Activated T-cell treated with anti-CD3 and anti-CD28 coated beads, Interleukin-2, amount 50 U/mL, for 72 hours (primary cell): ENCODE measurements at places on chromosomes 6 and 20. TPM values are rescaled to one million over a fixed set of nuclear protein-coding genes. Genes with fewer than 3 reads are reported as not detected.

DNA sequence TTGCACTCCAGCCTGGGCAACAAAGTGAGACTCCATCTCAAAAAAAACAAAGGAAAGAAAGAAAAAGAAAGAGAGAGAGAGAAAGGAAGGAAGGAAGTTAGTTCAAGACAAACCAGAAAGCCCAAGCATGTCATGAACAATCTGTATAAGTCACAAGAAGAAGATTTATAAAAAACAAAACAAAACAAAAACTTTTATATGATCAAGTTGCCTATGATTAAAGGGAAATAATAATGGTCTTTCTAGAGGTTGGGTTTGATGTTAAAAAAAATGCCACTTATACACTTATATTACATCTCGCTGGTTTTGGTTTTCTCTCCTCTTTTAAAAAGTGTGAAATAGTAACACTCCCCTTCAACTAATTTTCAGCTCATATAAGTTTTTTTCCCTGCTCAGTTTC, 146.2 kb upstream of the CARMIL1 start:
- H3K27ac ChIP-seq = peak overlapping the region; percentile 85
- no peak for DNase-seq
- peak overlapping the region; percentile 72 for H3K4me3 ChIP-seq
- H3K4me1 ChIP-seq = peaks cover 39% of the 10 kb centered on the region

GRCh38 chr6:8069631-8070284, 5.6 kb upstream of the BLOC1S5 start:
- no peak overlapping the region for H3K4me3 ChIP-seq
- no peak for DNase-seq
- H3K36me3 ChIP-seq = no peaks in the 10 kb centered on the region
- H3K27me3 ChIP-seq = no peaks in the 10 kb centered on the region
- H3K27ac ChIP-seq = no peak overlapping the region

DNA sequence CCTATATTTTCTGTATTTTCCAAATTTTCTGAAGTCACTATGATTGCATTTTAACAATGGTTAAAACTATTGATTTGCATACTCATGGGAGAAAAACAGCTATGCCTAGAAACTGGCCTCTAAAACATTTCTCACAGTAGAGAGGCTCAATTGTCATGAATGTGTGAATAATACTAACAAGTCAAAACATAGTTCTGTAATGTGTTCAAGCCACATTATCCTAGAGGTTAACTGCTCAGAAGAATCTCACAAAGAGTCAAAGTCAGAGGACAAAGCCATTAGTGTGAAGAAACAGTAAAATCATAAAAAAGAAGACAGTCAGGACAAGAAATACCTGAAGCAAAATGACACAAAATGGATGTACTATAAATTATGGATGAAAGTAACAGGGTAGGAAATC, 12.5 kb upstream of the ALDH8A1 start:
- H3K4me3 ChIP-seq = no peak overlapping the region
- H3K27me3 ChIP-seq = no peaks in the 10 kb centered on the region
- peaks cover 5% of the 10 kb centered on the region for H3K4me1 ChIP-seq
- H3K27ac ChIP-seq = no peak overlapping the region

- H3K27me3 ChIP-seq = peaks cover 12% of the 10 kb centered on the region
- H3K4me1 ChIP-seq = peaks cover 22% of the 10 kb centered on the region
- H3K27ac ChIP-seq = no peak overlapping the region
- no peak overlapping the region for H3K4me3 ChIP-seq
- no peak for DNase-seq
- no peaks in the 10 kb centered on the region for H3K36me3 ChIP-seq
Observed at GRCh38 chr6:6721606-6722005, 133.1 kb downstream of the LY86 start.

- H3K4me1 ChIP-seq = peaks cover 23% of the 10 kb centered on the region
- DNase-seq = no peak
- H3K36me3 ChIP-seq = no peaks in the 10 kb centered on the region
Observed at GRCh38 chr20:3102575-3103368, 18.2 kb upstream of the AVP start.

DNA sequence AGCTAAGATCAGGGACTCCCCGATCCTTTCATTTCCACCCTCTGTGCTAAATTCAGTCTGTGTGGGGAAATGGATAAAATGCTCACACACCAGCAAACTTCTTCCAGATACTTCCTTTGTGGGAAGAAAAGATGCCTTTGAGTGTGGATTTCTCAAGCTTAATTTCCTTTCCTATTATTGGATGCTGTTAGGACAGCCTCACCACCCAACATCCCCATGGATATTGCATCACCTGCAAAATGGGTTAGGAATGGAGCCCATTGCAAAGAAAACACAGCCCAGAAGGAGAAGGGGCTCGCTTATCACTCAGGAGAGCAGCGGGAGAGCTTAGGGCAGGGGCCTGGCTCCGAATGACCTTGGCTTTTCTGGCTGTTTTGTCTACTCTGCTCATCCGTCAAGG, 272.2 kb downstream of the CDC5L start:
- peaks cover 3% of the 10 kb centered on the region for H3K36me3 ChIP-seq
- H3K27me3 ChIP-seq = no peaks in the 10 kb centered on the region
- H3K4me1 ChIP-seq = peaks cover 16% of the 10 kb centered on the region
- no peak overlapping the region for H3K4me3 ChIP-seq
- H3K27ac ChIP-seq = no peak overlapping the region
- no peak for DNase-seq

DNA sequence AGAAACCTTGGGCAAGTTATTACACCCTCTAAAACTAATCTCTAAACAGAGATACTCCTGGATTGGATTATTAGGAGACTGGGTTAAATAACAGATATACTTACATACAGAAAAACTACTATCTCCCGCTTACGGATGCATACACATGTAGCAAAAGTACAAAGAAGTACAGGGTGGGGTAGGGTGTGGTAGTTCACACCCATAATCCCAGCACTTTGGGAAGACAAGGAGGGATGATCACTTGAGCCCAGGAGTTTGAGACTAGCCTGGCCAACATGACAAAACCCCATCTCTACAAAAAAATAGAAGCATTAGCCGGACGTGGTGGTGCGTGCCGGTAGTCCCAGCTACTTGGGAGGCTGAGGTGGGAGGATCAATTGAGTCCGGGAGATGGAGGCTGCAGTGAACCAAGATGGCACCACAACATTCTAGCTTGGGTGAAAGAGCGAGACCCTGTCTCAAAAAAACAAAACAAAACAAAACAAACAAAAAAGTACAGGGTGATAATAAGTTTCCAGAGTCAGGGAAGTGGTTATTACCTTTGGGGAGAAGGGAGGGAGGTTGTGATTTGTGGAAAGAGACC, 8.1 kb downstream of the PIM1 start:
- H3K4me1 ChIP-seq = peaks cover 91% of the 10 kb centered on the region
- no peaks in the 10 kb centered on the region for H3K27me3 ChIP-seq

- no peaks in the 10 kb centered on the region for H3K36me3 ChIP-seq
- H3K27ac ChIP-seq = no peak overlapping the region
- H3K27me3 ChIP-seq = peaks cover 12% of the 10 kb centered on the region
- no peaks in the 10 kb centered on the region for H3K4me1 ChIP-seq
- no peak overlapping the region for H3K4me3 ChIP-seq
Observed at GRCh38 chr6:105005451-105005850, 48.5 kb downstream of the LIN28B start.

DNA sequence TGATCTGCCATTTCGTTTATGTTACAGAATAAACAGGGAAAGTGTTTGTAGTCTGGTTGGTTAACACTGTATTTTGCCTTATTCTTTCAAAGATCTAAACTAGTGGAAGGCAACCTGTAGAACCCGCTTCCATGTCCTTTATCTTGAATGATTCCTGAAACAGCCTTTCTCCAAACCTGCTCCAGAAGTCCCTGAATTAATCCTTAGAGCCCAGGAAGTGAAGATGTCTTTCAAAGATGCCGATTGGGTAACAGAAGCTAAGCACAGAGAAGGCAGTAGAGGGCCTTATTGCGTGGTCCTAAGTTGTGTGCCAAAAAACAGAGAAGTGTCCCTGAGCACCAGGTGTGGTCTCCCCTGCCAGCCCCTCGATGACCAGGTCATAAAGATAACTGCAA, 19.2 kb upstream of the ZSCAN16 start:
- peaks cover 7% of the 10 kb centered on the region for H3K27me3 ChIP-seq
- H3K4me3 ChIP-seq = peak overlapping the region; percentile 96
- H3K4me1 ChIP-seq = peaks cover 4% of the 10 kb centered on the region
- no peak for DNase-seq
- peak overlapping the region; percentile 24 for H3K27ac ChIP-seq

GRCh38 chr6:91366781-91367180, 779.9 kb upstream of the MAP3K7 start:
- no peaks in the 10 kb centered on the region for H3K36me3 ChIP-seq
- H3K27me3 ChIP-seq = no peaks in the 10 kb centered on the region

Gene ZMYND8
- total RNA-seq = 40.1 TPM

Gene NHLRC1
- total RNA-seq = 0.14 TPM

DNA sequence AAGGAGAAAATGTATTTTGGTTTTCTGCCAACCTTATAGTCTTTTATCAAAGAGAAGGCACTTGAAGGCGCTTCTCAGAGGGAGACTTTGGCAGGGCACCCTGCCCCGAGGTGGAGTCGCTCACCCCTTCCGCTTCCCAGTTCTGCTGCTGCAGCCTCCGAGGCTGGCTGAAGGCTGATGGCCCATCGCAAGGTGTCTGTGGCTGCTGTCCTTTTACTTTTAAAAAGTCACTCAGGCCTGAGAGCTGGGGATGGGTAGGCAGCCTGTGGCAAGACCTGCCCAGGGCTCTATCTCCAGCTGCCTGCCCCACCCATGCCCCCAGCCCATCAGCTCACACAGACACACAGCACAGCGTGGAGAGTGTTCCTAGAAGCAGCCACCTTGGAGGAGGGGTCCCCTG, 206.6 kb upstream of the CST7 start:
- H3K4me1 ChIP-seq = peaks cover 18% of the 10 kb centered on the region
- H3K27ac ChIP-seq = no peak overlapping the region
- no peak for DNase-seq
- no peaks in the 10 kb centered on the region for H3K36me3 ChIP-seq
- no peak overlapping the region for H3K4me3 ChIP-seq
- no peaks in the 10 kb centered on the region for H3K27me3 ChIP-seq

Gene SUMO4
- total RNA-seq = 7.2 TPM

GRCh38 chr6:37919417-37920157, 100.1 kb downstream of the ZFAND3 start:
- no peaks in the 10 kb centered on the region for H3K27me3 ChIP-seq
- no peak overlapping the region for H3K27ac ChIP-seq
- no peak for DNase-seq
- no peak overlapping the region for H3K4me3 ChIP-seq
- peaks cover 2% of the 10 kb centered on the region for H3K36me3 ChIP-seq

DNA sequence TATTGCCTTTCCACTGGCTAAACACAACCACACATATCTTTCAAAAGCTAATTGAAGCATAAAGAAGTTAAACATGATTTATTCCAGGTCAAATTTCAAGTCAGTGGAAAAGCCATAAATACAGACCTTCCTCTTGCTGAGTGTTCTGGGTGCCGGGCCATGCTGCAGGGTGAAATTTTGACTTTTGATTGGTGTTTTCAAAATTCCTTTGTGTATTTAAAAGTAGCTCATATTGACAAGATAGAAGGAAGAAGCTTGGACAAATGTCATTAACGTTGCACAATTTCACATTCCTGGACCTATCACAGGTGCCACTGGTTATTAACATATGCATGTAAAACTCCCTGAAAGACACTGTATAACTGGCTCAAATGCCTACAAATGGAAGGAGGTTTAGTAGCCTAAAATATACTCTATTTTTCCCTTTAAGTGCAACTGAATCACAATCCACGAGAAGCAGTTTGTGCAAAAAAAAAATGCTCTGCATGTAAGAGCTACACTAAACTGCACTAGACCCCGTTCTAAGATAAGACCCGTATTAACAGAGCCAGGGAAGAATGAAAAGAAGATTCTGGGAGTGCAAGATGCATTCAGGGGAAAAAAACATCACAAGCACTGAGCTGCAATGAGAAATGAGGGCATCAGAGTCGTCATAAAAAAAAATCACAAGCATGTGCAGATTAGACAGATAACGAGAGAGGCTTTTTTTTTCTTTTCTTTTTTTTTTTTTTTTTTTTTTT, 30.4 kb downstream of the ATXN1 start:
- DNase-seq = no peak
- H3K27ac ChIP-seq = peak overlapping the region; percentile 16
- H3K27me3 ChIP-seq = no peaks in the 10 kb centered on the region
- H3K36me3 ChIP-seq = peaks cover 6% of the 10 kb centered on the region
- H3K4me1 ChIP-seq = peaks cover 84% of the 10 kb centered on the region
- peak overlapping the region; percentile 71 for H3K4me3 ChIP-seq

Gene PTCHD4
- not detected for total RNA-seq

Gene ADGRF5
- not detected for total RNA-seq

DNA sequence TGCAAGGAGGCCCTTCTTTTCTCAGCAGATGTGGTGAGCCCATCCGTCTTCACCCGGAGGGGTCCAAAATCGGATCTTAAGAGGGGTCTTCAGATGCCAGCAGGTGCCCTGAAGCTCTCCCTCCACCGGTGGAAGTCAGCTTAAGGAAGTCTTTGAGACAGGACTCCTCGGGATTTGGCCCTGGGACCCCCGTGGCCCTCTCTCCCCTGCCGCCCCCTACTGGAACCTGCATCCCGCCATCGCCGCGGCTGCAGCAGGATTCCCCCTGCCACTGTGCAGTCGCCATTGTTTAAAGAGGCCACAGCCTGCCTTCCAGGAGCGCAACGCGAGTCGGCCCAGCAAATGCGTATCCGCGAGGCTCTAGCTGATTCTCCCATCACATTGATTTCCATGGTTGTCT, 292.5 kb upstream of the ZNF337 start:
- peaks cover 34% of the 10 kb centered on the region for H3K27me3 ChIP-seq
- no peak for DNase-seq
- no peak overlapping the region for H3K27ac ChIP-seq
- peaks cover 1% of the 10 kb centered on the region for H3K36me3 ChIP-seq
- H3K4me3 ChIP-seq = no peak overlapping the region

- no peaks in the 10 kb centered on the region for H3K36me3 ChIP-seq
- H3K4me3 ChIP-seq = no peak overlapping the region
- H3K27ac ChIP-seq = no peak overlapping the region
- peaks cover 56% of the 10 kb centered on the region for H3K27me3 ChIP-seq
- DNase-seq = no peak
Observed at GRCh38 chr6:16966791-16967469, 134.9 kb upstream of the STMND1 start.

GRCh38 chr6:26223228-26223627, 136.0 kb downstream of the HFE start:
- peaks cover 2% of the 10 kb centered on the region for H3K36me3 ChIP-seq
- H3K4me1 ChIP-seq = peaks cover 22% of the 10 kb centered on the region
- DNase-seq = no peak

GRCh38 chr20:50398064-50398463, 112.1 kb upstream of the PTPN1 start:
- H3K4me3 ChIP-seq = no peak overlapping the region
- H3K27me3 ChIP-seq = no peaks in the 10 kb centered on the region
- no peak for DNase-seq
- no peaks in the 10 kb centered on the region for H3K4me1 ChIP-seq
- H3K36me3 ChIP-seq = no peaks in the 10 kb centered on the region

- peaks cover 18% of the 10 kb centered on the region for H3K27me3 ChIP-seq
- H3K4me3 ChIP-seq = no peak overlapping the region
- H3K36me3 ChIP-seq = no peaks in the 10 kb centered on the region
- H3K27ac ChIP-seq = no peak overlapping the region
Observed at GRCh38 chr6:96659084-96659845, 96.3 kb downstream of the FHL5 start.

GRCh38 chr6:11822346-11822745, 43.7 kb upstream of the ADTRP start:
- DNase-seq = no peak
- no peaks in the 10 kb centered on the region for H3K36me3 ChIP-seq
- no peak overlapping the region for H3K27ac ChIP-seq
- H3K4me1 ChIP-seq = peaks cover 24% of the 10 kb centered on the region
